HS-5 (cell line): ENCODE measurements at places on chromosomes 4 and X.

- DNase-seq, result peak; percentile 67
Measured at GRCh38 chrX:119541188-119541587, 24.0 kb downstream of the STEEP1 start.

DNA sequence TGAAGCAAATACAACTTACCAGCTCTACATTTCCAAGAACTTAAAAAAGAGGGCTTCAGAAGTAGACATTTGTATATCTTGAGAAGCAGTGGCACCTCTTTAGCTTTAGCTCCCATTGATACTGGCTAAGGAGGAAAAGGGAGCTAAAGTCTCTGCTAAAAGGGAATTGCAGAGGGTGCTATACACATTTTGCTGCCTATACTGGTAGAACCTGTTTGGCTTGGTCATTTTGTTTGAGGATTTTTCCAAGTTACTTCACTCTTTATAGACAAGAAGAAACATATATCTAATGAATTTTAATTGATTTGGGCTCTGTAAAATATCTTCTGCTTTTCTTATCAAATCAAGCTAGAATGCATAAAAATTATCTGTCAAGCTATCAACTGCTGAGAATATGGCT lies 11.8 kb downstream of the PAPSS1 start:
- no peak for DNase-seq

DNA sequence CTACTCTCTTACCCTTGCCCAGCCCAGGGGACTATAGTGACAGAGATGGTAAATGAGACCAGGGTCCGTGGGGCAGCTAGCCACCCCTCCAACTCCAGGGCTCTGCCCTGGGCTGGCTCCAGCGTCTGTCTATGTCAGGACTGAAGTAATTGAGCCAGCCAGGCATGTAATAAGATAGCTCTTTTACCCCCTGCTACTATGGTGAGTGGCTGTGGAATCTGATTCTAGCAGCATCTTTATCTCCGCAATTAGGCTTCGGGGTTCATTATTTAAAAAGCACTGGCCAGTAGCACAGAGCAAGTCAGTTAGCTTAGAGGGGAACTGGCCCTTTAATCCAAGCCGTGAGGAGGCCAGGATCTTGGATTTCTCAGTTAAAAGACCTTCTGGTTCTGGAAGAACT lies 123.3 kb upstream of the RAI2 start:
- no peak for DNase-seq

DNA sequence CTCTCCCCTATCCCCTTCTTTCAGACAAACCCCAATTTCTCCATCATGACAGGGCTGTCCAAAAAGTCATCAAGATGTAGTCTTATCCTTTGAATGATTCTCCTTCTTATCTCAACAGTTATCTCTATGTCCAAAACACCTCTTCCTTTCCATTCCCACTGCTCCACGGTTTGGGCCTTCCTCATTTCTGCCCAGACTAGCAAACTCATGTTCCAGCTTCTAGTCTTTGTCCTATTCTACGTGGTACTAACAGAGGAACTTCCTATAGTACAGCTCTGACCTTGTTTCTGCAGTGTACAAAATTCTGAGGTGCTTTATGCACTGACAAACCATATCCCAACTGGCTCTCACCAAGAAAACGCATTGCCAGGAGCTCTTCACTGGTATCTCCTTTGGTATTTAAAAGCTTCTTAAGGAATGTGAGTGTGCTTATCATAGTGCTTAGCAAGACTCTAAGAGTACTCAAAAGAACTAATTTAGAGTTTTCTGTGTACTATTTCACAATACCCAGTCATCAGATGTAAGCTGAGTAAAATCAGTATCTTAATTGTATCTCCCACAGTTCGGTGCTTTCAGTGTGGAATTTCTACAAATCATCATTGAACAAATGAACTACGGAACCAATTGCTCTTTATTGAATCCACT lies 65.5 kb downstream of the MAML3 start:
- DNase-seq, result no peak

- no peak for DNase-seq
Measured at GRCh38 chr4:87838205-87838604, 5.4 kb downstream of the MEPE start.

DNA sequence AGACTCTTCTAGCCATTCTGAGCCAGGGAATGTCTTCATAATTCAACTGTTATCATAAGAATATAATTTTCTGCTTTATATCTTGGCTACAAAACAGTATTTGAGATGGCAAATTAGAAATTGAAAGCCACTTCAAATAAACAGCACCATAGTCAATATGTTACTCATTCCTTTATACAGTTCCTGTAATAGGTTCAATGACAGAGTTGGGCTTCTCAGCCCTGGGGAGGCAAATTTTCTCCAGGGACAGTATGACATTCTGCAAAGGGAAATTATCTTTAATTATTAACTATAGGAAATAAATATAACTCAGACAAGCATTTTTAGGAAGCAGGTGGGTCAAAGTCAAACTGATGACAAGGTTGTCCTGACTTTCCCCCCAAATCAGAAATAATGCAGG lies 71.9 kb upstream of the RPS6KA6 start:
- DNase-seq, result no peak

DNA sequence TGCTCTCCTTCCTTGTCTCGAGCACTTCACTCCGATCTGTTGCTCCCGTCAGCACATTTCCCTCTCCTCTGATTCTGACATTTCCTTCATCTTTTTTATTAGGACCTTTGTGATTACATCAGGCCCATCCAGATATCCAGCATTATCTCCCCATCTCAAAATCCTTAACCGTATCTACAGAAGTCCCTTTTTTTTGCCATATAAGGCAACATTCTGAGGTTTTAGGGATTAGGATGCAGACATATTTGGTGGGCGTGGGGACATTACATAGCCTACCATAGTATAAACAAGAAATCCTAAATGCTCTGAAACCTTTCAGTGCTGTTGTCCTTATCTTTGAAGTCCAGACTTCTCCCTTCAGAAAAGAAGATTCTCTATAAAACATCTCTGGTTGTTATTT lies 505.0 kb upstream of the PITX2 start:
- DNase-seq, result no peak

DNA sequence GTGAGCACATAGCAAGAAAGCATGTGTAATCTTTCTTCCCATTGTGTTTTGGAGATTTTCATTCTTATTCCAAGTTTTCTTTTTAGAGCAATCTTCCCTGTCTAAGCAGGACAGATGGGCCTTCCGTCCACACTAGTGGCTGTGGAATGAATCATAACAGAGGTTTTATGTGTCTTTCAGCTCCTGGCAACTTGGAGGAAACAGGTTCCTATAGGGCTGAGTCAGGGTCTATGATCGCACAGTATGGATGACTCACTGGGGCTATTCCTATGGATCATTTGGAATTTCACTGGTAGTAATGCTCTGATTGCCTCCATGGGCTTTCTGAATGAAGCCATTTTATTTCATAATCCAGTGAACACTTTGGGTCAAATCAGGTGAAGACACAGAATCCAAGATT lies 51.8 kb upstream of the CBLL2 start:
- DNase-seq, result peak; percentile 84

- no peak for DNase-seq
Measured at GRCh38 chr4:41645728-41646390, 102.7 kb downstream of the PHOX2B start.

DNA sequence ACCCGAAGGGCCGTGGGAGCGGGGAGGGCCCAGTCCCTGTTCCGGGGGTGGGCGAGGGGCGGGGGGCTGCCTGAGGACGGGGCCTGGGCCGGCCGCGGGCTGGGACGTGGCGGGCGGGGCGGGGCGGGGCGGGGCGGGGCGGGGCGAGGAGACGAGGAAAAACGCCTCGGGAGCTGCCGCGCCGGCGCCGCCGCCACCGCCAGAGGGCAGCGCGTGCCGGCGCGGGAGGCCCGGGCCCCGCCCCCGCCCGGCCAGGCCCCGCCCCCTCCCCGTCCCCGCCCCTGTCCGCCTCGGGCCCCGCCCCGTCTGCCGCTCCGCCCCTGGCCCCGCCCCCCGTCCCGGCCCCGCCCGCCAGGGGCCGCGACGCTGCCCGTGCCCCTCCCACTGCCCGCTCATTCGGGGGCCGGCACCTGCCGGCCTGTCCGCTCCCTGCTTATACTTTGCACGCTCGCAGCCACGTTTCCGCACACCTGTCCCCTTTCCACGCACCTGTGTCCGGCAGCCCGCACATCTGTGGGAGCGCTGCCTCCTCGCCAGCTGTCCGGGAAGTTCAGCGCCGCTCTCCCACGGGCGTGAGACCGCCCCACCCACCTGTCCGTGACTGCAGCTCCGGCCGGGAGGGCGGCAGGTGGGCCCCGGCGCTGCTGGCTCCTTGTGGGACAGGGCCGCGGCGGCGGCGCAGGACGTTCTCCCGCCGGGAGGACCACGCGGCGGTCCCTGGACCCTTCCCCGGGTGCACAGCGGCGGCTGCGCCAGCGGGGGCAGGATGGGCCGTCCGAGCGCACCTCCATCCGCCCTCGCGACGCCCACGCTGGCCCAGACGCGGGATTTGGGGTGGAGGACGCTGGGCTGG lies 1.7 kb upstream of the FGFRL1 start:
- no peak for DNase-seq

GRCh38 chrX:16745659-16746058 lies 26.2 kb downstream of the SYAP1 start:
- DNase-seq, result no peak

GRCh38 chr4:37245391-37245954 lies 930 bp downstream of the NWD2 start:
- DNase-seq, result no peak

GRCh38 chr4:83732114-83732635 lies 196.3 kb downstream of the GPAT3 start:
- no peak for DNase-seq

DNA sequence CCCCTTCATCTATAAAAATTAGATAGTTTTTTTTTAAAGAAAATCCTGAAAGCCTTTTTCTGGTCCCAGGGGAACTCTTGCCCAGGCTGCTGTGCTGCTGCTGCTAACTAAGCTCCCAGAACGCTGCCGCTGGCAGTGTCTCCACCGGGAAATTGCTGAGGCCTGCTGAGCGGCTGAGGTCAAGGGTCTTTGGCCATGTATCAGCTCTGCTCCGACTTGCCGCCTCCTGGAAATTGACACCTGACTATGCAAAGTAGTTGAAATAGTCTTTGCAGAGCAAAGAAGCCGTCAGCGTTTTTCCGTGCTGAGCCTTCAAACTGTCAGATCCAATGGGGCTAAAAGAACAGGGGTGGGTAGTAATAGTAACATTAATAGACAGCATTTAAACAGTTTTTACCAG lies 839 bp downstream of the QDPR start:
- no peak for DNase-seq

GRCh38 chrX:138191998-138192397 lies 519.5 kb downstream of the FGF13 start:
- DNase-seq, result no peak

DNA sequence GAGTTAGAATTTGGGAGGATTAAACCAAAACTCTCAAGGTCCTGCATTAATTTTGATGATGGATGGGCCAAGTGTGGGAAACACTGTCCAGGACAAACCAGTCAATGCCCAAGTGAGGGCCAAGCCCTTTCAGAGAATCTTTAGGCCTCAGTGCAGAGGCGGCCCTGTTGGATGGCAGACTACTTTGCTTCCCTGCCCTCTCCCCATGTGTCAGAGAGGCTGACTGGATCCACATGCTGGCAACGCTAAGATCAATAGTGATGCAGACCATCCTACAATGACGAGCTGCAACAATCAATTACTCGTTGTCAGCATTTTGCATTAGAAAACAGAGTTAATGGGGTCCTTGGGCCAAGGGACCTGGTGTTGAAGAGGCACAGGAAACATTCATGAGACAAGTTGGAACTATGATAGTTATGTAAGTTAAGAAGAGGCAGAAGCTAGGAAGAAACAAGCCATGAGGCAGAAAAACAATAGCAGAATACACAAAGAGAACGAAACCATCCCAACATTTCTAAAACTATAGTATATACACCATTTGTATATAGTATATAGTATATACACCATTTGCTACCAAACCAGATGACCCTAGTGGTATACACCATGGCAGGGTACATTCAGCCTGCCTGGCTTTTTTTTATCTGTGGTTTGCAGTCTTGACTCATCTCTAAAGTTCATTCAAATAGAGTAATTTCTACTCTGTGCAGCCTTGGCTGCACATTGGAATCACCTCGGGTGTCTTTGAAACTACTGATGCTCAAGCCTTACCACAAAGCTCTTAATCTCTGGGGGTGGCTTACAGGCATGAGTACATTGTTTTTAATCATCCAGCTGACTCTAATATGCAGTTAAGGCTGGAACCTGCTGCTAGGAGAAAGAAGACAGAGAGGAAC lies 147.7 kb upstream of the GYPA start:
- DNase-seq, result no peak

GRCh38 chrX:10077425-10078188 lies 79.2 kb upstream of the CLCN4 start:
- no peak for DNase-seq

DNA sequence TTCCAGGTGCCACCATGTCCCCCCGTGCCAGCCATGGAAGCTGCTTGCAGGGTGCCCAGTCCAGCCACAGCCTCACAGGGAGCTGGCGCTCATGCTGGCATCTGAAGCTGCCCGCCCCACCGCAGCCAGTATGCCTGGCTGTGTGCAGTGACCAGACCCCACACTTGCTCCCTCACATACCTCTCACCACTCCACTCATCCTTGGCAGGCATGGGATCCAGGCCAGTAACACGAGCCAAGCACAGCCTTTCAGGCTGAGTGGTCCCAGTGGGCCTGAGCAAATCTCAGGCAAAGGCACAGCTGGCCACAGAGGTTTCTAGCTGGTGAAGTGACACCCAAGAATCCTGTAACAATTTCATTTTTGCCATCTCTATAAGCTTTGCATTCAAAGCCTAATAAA lies 48.4 kb upstream of the SEC24B start:
- no peak for DNase-seq

DNA sequence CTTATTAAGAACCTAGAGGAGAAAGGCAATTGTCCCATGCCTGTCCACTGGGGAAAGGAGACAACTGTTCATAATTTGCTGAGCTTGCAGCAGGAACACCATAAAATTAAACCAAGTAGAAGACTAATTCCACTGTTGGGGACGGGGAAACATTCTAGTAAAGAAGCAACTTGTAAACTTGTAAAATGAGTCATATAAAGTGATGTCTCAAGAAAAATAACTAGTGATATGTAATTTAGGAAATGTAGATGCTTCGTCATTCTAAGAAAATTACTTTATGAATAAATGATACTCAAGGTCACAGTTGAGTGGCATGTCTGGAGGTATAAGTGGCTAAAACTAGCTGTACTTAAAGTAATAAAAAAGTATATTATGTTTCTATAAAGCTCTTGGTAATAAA lies 121.2 kb upstream of the MID1 start:
- DNase-seq, result no peak

DNA sequence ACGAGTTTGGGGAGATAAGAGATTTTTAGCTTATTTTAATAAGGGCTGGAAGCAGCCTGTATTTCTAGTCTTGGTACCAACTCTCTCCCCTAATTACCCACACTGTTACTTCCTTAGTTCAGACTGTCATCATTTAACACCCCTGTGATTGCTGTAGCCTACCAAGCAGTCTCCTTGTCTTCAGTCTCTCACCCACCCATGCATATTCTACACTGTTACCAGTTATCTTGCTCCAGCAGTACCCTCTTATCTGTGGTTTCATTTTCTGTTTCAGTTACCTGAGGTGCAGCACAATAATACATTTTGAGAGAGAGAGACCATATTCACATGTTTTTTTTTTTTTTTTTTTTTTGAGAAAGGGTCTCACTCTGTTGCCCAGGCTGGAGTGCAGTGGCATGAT lies 80.2 kb downstream of the DIAPH2 start:
- no peak for DNase-seq

GRCh38 chrX:19747652-19748610 lies 139.5 kb downstream of the SH3KBP1 start:
- no peak for DNase-seq

- DNase-seq, result no peak
Measured at GRCh38 chr4:41537292-41537890, 566 bp upstream of the LIMCH1 start.

- no peak for DNase-seq
Measured at GRCh38 chr4:107579099-107579498, 140.9 kb downstream of the PAPSS1 start.
